ENCODE measurements at places on chromosomes 6 and 20.

DNA sequence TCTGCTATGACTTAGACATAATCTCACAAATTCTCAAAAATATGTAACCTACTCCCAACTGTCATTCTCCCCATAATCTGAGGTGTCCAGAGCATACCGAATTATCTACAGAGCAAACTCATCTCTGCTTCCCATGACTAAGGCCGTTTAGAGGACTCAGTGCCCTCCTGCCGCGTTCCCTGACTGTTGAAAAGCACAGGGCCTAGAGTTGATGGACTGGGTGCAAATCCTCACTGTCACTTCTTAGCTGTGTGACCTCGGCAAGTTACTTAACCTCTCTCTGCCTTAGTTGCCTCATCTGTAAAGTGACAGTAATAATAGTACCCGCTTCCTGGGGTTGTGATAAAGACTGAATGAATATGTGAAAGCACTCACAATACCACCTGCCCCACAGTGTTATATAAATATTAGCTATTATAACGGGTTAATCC lies 4.7 kb upstream of the TUBB2A start:
- DNase-seq, result no peak

- DNase-seq, result no peak
These were observed 65.5 kb downstream of the SYNJ2 start for GRCh38 chr6:158047127-158047518.

- peak; percentile 48 for DNase-seq
These were observed 112.0 kb downstream of the BACH2 start for GRCh38 chr6:90184334-90185298.

GRCh38 chr20:9989066-9989724 lies 45.6 kb upstream of the ANKEF1 start:
- no peak for DNase-seq

DNA sequence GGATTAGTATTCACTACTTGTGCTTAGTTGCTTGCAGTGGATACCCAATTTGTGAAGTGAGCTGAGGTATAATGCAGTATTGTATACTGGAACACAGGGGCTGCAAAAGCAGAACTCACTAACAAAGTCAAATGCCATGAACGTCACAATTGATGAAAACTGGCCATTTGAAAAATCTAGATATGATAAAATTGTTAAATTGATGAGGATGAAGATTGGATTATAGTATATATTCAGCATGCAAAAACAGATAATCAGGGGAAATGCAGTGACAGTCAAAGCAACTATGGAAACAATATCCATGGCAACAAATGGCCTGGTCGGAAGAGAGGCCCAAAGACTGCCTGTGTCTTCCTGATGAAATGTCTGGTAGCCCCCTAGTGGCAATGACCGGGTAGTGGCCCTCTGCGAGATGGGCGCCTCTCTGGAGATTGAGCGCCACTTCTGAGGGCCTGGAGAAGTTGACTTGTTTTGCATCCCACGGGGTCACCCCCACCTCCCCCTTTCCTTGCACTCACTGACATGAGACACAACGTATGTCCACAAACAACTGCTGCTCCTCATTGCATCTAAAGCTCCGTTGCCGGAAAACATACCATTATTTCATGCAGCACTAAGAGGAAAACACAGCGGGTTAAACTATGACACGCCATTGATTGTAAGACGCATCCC lies 43.6 kb downstream of the C6orf15 start:
- DNase-seq, result peak; percentile 77

DNA sequence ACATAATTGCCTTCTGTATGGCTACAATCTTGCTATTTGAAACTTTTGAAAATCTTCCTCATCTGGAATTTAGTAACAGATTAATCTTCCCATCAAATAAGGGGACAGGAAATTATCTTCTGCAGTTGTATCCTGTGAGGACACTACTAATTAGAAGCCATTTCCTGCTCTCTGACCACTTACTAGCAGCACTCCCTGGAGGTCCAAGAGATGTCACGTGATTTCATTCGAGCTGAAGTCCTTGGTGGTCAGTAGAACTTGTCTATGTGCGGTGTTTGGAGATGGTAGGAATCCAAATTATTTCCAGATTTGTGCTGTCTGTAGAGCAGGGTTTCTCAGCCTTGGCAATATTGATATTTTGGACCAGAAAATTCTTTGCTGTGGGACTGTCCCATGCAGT lies 202.5 kb downstream of the TFAP2B start:
- no peak for DNase-seq

DNA sequence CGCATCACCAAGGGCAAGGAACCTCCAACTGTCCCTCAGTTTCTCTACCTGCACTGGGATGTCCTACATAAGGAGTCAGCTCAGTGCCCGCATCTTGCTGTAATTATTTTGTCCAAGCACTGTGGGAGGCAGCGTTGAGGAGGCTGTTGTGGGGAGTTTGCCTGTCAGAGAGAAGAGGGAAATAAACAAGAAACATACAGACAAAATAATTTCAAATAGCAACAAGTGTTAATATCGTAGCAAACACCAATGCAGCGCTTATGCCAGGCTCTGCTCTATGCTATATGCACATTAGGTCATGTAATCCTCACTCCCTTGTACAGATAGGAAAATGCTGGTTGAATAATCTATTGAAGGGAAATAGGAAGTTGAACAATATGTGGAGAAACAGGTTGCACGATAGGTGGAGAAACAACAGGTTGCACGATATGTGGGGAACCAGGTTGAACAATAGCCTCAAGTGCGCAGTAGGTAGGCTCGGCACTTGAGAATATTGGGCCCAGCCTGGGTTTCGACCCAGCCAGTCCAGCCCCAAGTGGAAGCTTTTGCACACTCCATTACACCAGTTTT lies 91.2 kb upstream of the SIRPA start:
- DNase-seq, result no peak

DNA sequence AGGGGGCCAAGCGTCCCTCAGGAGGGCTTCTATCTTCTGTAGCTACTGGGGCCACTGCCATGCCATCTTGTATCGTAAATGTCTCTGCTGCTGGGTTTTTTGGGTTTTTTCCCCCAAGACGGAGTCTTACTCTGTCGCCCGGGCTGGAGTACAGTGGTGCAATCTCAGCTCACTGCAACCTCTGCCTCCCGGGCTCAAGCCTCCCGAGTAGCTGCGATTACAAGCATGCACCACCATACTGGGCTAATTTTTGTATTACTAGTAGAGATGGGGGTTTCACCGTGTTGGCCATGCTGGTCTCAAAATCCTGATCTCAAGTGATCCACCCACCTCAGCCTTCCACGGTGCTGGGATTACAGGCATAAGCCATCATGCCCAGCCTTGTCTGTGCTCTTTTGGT lies 111.3 kb upstream of the LOC128125822 start:
- no peak for DNase-seq

- DNase-seq, result no peak
These were observed 96.6 kb upstream of the FOXP4 start for GRCh38 chr6:41449399-41450245.

DNA sequence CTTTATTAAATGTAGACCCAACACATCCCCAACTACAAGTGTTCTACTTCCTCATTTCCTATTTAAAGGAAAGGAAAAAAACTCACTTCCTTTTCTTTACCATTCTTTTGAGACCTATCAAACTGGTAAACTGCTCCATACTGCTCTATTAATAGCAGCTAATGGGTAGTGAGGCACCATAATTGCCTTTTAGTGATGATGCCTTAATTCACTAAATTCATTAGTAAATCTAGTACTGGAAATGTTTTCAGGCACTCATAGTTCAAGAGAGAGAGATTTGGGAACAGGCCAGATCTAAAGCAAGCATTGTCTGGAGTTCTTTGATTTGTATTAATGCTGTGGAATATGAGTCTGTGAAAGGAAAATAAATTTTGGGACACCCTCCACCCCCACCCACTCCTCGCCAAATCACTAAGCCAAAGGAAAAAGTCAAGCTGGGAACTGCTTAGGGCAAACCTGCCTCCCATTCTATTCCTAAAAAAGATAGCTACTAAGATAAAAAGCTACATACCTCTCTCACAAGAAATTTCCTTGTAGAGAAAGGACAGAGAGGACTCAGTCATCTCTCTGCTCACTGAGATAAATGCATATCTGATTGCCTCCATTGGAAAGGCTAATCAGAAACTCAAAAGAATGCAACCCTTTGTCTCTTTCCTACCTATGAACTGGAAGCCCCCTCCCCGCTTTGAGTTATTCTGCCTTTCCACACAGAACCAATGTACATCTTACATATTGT lies 13.6 kb upstream of the IBTK start:
- no peak for DNase-seq

GRCh38 chr20:35306931-35307517 lies 14.8 kb upstream of the FAM83C start:
- DNase-seq, result no peak

GRCh38 chr6:16488813-16489212 lies 250.4 kb downstream of the GMPR start:
- no peak for DNase-seq

GRCh38 chr6:24777227-24777626 lies 2.5 kb downstream of the GMNN start:
- no peak for DNase-seq

DNA sequence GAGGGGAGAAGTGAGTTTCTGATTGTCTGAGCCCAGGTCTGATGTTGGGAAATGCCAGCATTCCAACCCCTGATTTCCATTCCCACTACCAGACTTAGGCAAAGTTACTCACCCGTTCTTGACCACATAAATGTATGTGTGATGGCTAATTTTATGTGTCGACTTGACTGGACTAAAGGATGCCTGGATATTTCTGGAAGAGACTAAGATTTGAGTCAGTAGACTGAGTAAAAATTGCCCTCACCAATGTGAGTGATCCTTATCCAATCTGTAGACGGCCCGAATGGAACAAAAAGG lies 95.8 kb upstream of the TAB2 start:
- no peak for DNase-seq

DNA sequence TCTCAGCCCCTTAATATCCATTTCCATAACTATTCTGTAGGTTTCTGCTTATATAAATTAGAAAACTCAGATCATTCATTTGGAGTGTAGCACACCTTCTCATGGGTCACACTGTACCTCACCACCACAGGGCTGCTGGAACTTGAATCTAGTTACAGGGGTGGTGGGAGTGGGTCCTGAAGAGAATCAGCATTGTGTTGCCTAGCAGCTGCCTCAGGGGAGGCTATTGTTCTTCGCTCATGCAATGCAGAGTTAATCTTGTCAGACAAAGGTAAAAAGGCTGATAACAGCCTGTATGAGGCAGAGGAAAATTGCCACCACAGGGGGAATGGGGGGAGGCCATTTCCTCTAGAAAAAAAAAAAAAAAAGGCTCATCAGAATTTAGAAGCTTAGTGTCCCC lies 496.0 kb upstream of the ADGRB3 start:
- no peak for DNase-seq

DNA sequence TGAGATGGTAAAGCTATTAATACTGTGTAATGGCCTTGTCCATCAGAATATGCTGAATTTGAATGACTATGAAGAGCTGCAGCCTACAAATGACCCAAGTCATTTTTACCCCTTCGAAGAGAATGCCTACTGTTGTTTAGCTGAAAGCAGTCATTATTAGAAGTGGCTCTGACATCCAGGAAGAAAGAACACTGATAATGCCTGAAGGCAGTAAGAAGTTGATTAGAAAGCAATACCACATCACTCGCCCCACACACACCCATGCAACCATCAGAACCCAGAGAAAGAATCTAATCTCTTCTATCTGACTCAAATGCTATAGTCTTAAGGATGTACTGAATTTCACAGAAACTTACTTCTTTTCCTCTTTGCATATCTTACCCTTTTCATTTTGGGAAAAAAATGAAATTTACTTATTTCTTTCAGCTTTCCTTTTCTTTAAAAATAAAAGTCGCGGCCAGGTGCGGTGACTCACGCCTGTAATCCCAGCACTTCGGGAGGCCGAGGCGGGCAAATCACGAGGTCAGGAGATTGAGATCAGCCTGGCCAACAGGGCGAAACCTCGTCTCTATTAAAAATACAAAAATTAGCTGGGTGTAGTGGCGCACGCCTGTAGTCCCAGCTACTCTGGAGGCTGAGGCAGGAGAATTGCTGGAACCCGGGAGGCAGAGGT lies 61.0 kb downstream of the ARHGAP18 start:
- DNase-seq, result no peak

DNA sequence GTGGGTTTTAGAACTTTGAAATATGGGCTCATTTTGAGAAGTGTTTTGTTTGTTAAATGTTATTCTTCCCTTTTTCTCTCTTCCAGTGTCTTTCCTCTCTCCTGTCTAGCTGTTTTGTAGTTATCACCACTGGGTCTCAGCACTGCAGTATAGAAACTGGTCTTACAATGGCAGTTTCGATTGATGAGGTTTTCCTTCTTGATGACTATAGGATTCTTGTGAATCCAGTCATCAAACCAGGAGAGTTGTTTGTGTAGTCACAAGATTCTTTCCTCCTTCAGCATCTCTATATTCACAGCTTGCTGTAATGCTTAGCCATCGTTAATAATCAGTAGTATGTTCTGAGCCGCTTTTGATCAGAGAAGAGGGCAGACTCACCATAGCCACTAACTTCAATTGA lies 172.3 kb downstream of the OGFRL1 start:
- no peak for DNase-seq

- peak; percentile 37 for DNase-seq
These were observed 25.5 kb upstream of the KCNK16 start for GRCh38 chr6:39347906-39348585.

- DNase-seq, result no peak
These were observed 182.8 kb downstream of the GRM1 start for GRCh38 chr6:146211646-146212045.

GRCh38 chr6:8177721-8178120 lies 75.4 kb upstream of the EEF1E1 start:
- no peak for DNase-seq

- DNase-seq, result no peak
These were observed 40.9 kb upstream of the CCN6 start for GRCh38 chr6:112013051-112013450.
